ENCODE measurements at places on chromosomes 12 and 14.

DNA sequence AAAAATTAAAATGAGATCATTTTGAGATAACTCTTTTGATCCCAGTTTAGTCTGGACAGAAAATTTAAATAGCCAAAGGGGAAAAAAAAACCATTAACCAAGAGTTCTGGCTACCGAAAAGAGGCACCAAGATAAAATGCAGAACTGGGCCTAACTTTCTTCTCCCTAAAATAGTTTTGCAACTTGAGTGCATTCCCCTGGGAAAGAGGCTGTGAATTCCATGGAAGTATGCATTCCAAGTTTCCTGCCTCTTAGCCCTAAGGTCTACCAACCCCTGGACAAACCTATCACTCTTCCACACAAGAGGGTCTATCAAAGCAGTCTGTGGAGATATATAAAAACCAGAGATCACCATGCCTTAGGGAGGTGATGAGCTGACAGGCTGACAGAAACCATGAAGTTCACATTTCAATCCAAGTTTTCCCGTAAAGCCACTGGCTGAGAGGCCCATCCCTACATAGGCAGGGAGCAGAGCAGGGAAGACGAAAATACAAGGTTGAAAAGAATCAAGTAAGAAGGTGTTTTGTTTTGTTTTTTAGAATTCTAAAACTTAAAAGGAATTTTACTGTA lies 33.8 kb downstream of the DCP1B start:
- DNase-seq, result no peak

DNA sequence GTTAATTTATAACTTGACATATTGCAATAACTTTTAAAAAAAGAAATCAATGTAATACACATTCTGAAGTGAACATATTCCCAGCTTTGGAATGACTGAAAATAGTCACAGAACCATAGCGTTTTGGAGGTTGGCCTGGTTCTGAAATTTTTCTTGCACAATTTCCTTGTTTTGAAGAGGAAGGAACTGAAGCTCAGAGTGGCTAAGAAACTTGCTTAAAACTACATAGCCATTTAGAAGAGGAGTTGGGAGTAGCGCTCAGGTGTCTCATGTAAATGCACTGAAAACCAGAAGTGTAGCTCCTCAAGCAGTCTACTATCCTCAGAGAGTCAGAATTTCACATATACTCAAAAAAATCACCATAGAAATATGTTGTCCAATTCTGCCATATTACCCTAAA lies 41.2 kb downstream of the SLC38A1 start:
- DNase-seq, result no peak

- no peak for DNase-seq
Measured at GRCh38 chr14:20556500-20557211, 4.2 kb downstream of the RNASE9 start.

- DNase-seq, result no peak
Measured at GRCh38 chr12:28885928-28886327, 263.1 kb upstream of the FAR2 start.

DNA sequence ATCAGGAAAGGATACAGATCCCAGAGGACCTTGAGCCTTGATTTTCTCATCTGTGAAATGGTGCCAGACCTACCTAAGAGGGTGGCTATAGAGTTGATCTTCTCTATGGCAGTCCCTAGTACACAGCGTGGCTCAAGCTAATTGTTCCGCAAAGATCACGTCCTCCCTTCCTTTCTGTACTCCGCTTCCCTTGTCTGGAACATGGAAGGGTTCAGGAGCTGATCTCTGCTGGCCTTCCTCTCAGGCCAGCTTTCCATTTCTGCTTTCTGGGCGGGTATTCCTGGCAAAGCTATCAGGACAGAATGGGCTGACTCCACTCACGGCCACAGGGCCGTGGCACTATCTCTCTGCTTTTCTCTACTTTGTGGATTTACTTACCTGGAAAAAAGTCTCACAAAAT lies 6.5 kb downstream of the CAMKK2 start:
- no peak for DNase-seq

- DNase-seq, result no peak
Measured at GRCh38 chr12:53044896-53045695, 4.8 kb upstream of the TNS2 start.

DNA sequence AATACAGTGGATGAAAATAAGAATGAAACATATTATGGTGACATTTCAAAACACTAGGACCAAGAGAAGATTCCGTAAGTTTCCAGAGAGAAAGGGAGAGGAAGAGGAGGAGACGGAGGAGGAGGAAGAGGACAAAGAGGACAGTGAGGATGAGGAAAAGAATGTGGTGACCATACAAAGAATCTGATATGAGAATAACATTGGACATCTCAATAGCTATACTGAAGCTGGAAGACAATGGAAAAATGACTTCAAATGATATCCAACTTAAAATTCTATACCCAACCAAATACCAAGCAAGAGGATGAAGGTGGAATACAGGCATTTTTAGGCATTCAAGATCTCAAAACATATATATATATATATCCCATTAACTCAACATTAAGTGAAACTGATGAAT lies 173.4 kb downstream of the PAWR start:
- no peak for DNase-seq

GRCh38 chr14:58265401-58265800 lies 20.8 kb downstream of the PSMA3 start:
- DNase-seq, result no peak

- no peak for DNase-seq
Measured at GRCh38 chr12:20620261-20620660, 74.9 kb upstream of the SLCO1C1 start.

GRCh38 chr12:116933091-116933490 lies 22.3 kb downstream of the FBXW8 start:
- no peak for DNase-seq

DNA sequence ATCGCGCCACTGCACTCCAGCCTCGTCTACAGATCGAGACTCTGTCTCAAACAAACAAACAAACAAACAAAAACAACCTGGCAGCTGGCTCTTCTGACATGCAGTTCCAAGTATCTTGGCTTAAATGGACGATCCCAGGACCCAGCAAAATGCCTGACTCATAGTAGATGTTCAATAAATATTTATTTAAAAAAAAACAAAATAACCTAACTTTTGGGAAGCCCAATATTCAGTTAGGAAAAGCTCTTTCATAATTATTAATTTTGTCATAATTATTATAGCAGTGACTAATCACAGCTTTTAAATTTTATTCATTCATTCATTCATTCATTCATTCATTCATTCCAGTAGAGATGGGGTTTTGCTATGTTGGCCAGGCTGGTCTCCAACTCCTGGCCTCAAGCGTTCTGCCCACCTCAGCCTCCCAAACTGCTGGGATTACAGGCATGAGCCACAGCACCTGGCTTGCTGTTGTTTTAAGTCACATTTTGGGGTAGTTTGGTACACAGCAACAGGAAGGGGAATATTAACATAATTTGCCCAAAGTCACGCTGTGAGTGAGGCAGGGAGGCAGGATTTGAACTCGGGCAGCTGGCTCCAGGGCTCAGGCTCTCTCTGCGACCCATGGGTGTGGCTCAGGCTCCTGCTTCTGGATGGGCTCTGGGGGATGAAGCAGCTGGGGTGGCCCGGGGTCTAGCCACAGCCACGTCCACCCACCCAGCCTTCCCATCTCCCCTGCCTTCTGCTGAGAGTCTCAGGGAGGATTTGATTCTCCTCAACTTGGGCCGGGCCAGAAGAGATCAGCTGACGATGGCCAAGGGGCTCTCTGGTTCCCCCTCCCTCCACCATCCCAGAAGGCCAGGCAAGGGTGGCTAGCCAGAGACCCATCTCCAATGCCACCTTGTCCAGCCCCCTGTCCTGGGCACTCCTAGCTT lies 2.4 kb downstream of the SDS start:
- DNase-seq, result no peak

DNA sequence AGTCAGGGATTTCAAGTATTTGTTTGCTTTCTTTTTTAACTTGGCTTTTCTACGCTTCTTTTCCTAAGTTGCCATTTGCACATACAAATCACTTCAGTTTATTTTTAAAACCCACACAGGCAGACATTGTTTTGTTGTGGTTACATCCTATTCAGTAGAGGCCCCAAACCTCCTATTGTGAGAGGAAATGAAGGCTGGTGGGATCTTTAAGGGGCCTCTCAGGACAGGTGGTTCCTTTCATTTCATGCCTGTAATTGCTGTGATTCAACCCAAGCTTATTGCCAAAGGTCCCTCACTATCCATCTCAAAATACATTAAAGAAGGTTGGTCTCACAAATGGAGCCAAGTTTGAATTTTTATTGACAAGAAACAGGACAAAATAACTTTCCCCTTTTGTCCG lies 257.1 kb downstream of the ADAMTS20 start:
- no peak for DNase-seq

DNA sequence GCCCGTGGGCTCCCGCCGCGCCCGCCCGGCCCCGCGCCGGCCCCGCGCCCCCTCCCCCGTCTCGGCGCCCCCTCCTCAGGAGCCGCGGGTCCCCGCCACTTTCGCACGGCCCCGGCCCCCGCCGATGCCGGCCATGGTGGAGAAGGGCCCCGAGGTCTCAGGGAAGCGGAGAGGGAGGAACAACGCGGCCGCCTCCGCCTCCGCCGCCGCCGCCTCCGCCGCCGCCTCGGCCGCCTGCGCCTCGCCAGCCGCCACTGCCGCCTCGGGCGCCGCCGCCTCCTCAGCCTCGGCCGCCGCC lies 263 bp downstream of the RCOR1 start:
- no peak for DNase-seq

DNA sequence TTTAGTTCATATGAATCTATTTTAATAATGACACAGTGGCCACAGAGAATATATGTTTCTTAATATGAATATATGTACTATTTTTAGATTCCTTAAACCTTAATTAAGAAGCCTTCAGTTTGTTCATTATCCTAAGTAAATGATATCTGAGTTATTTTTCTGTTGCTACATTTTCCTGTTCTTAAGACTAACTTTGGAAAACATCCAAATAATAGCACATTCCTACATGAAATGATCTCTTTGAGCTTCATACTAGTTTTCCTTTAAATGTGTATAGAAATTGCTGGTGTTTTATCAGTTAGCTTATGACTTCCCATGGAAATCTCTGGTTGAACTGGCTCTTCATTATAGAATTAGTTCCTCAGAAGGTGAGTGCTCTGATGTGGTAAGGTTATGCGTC lies 72.1 kb downstream of the POLR3B start:
- no peak for DNase-seq

- no peak for DNase-seq
Measured at GRCh38 chr12:26702741-26703140, 130.3 kb downstream of the ITPR2 start.

- no peak for DNase-seq
Measured at GRCh38 chr12:80187660-80188090, 88.3 kb downstream of the OTOGL start.

GRCh38 chr12:124595444-124595843 lies 28.0 kb upstream of the NCOR2 start:
- DNase-seq, result no peak

DNA sequence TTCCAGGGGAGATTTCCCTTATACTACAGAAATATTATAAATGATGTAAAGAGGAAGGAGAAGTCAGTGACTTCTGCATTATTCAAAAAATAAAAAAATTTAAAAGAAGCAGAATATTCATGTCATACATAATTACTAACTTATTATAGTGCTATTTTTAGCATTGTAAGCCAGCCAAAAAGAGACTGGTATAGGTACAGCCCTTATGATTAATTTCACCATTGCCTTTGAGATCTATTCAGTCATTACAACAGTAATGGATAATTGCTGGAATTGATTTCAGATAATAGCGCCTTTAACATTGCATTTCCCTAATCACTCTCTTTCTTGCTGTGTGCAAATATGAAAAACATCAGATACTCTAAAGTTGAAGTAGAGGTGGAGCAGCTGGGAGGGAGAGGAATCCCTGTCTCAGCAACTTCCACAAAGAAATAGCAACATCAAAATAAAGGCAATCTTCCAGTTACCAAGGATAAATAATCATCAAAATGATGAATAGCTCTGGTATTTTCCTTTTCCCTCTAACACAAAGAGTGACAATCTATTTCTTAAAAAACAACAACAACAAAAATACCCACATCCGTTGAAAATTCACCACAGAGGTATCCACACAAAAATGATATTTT lies 71.8 kb upstream of the OVCH1 start:
- no peak for DNase-seq

DNA sequence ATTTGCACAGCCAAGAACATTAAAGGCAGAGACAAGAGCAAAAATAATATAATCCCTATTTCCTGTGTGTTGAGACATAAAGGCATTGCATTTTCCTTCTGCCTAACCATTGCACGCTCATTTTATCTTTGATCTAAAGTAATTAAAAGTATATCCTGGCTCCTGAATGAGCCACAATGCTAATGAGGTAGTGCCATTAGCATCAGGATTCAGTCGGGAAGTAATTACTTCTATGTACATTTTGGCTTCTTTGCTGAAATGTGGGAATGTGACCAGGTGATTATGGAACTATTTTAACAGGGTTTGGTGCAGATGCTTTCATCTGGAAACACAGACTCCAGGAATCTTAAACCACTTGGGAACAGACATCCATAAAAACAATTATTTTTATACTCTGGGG lies 77.4 kb downstream of the TMTC1 start:
- DNase-seq, result no peak

- no peak for DNase-seq
Measured at GRCh38 chr14:102144914-102145313, 5.2 kb downstream of the WDR20 start.

- DNase-seq, result no peak
Measured at GRCh38 chr12:79552192-79552591, 138.6 kb downstream of the PAWR start.

DNA sequence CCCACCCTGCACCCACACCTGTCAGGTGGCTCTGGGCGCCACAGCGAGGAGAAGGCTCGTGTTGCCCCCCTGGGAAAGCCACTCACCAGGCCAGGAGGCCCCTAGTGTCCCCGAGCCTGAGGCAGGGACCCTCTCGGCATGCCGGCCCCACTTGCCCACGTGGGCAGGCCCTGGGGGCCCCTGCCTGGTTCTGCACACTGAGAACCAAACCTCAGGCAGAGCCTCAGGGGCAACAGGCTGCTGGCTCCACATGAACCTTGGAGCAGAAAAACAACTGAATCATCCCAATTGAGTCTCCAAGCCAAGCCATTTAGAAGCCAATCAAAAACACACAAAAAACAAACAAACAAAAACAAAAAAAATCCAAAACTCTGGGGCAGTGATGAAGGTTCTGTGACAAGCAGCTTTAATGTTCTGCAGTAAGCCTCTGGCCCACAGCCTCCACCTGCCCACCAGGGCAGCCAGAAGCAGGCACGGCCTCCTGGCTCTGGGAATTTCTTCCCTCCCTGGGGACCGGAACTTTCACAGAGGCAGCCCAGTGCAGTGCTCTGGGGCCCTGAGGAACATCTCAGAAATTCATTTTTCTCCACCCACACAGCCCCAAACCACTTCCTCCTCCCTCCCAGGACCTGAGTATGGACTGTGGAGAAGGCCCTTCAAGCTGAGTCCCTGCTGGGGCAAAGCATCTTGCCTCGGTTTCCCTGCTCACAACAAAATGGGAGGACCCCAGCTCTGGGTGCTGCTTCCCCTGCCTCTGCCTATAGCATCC lies 90.2 kb downstream of the CHGA start:
- no peak for DNase-seq

GRCh38 chr14:76205708-76206107 lies 54.0 kb downstream of the GPATCH2L start:
- DNase-seq, result no peak

DNA sequence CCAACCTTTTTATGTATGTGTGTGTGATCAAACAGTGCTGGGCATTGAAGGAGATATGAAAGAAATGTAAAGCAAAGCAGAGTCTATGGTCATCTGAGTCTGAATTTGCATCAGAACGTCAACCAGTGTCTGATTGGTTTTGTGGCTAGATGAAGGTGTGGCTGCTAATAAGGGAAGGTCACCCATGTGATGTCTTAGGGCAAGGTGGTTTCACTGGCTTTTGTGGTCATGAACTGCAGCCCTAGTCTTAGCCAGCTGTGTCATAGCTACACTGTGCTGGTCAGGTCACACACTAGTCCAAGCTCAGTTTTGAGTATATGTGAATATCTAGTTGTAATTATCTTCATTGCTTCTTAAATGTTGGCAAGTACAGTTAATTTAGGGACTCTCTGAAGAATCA lies 105.8 kb downstream of the TGFB3 start:
- no peak for DNase-seq

All from posterior vena cava (tissue), 2 donors.